ENCODE measurements at places on chromosomes 3 and 15.

DNA sequence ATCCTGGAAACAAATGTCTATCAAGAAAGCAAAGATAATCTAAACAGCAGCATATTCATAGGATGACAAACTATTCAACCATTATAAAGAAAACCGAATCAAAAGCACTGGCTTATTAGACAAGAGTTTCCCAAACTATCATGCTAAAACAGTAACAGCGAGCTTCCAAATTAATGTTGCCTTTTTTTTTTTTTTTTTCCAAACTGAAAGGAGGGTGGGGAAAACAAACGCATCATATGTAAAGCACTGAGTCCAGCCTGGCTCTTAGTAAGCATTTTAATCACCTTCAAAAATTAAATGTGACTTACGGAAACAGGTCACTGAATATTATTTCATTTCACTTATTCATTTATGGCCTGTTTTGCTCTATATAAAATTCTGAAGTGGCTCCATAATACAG, 2.3 kb downstream of the TJP1 start:
- DNase-seq: no peak

- DNase-seq: no peak
Measured at GRCh38 chr3:189908646-189909045, 212.1 kb downstream of the P3H2 start.

GRCh38 chr3:60263191-60263590, 988.1 kb downstream of the FHIT start:
- DNase-seq: no peak

DNA sequence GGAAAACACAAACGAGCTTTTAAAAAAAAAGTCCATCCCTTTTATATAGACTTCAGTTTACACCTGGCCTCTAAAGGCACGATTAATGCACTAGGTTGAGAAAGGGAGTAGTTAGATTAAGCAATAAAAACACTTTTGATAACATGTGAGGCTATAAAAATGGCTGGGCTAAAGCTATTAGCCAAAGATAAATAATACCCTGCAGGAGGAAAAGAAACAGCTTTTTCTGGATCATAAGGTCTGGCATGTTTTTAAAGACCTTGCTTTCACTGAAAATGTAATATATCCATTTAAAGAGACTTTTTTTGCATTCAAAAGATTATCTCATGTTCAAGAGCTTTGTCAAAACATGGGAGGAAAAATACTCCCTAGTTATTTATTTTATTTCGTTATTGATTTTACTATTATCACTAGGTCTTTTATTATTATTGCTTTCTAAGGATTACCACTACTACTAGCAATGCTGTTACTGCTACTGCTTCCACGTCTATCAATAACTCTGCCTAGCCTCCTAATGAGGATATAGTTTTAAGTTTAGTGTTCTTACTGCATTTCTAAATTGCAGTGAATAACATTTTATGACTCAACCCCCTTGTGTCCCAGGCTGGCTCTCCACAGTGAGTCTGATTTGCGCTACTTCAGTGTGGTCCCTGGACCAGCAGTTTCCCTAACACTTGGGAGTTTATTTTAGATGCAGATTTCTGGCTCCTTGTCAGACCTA, 93.4 kb downstream of the THRB start:
- no peak for DNase-seq

DNA sequence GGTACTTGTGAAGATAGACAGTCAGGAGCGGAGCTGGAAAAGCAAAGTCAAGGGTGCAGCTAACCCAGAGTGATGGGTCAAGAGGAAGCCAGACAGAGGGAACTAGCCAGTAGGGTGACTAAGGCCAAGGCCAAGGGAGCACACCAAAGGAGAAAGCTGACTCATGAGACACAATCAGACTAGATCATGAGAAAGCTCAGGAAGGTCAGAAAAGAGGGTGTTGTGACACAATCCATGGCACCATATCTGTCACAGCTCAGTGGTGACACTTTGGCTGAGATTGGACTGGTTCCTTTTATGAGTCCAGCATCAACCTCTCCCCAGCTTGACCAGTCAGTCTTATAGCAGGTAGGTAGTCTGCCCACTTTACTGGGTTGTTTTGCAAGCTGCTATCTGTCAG, 22.2 kb downstream of the P2RY1 start:
- no peak for DNase-seq

GRCh38 chr15:91611561-91612323, 241.8 kb upstream of the SLCO3A1 start:
- DNase-seq: no peak

DNA sequence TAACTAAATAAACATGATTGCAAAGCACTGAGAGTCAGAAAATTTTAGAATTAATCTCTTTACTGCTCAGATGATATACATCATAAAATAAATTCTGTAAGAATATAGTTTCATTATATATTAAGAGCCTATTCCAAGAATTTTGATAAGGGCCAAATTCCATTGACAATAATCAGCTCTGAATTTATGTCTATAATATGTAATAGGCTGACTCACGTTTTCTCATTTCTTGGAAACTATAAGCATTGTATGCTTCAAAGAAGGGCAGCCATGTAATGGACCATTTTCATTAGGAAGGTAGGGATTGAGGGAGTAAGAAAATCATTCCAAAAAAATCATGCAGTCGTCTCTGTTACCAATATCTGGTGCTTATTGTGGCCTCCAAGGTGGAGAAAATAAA, 315.9 kb downstream of the ZIC4 start:
- DNase-seq: no peak

DNA sequence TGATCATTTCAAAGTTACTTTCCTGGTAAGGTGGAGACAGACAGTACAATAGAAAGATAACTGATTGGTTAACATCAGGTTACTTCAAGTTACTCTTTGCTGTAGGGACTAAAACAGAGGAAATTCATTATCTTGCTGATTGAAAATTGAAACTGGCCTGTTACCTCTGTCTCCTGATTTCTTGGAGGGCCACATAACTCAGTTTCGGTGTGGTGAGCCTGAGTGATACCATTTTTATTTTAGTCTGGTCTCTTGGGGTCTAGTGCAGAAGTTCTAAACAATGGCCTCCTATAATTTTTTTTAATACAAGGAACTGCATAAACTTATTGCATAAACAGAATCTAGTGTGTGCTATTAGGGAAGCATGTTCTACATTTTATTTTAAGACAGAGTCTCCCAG, 1.2 kb upstream of the ICE2 start:
- DNase-seq: no peak

DNA sequence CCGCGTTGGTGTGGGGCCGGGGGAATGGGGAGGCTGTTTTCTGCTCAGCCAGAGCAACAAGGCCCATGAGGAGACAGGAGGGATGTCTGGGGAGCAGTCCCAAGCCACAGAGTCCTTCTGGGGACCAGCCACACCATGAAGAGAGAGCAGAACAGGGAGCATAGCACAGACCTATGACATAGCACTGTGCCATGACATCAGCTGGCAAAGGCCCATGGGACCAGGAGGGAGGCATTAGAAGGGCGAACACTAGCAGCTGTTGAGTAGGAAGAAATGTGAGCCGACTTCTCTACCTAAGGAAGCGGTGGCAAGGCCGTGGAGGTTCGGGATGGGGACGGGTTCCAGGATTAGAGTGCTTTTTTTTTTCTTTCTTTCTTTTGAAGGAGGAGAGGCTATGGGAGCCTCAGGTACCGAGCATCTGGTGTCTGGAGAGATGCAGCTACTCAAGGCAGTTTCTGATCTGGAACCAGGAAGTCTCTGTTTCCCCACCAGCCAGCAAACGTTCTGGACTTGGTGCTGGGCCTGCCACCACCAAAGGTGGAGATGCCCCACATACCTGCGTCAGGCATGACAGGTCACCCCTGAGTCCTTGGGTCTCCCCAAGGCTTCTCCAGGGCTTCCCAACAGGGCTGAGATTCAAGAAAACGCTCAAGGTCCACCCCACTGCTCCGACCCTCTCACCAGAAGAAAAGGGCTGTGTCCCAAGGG, 77.3 kb upstream of the CGNL1 start:
- no peak for DNase-seq

GRCh38 chr3:30747771-30748281, 141.4 kb downstream of the TGFBR2 start:
- DNase-seq: peak; percentile 4

DNA sequence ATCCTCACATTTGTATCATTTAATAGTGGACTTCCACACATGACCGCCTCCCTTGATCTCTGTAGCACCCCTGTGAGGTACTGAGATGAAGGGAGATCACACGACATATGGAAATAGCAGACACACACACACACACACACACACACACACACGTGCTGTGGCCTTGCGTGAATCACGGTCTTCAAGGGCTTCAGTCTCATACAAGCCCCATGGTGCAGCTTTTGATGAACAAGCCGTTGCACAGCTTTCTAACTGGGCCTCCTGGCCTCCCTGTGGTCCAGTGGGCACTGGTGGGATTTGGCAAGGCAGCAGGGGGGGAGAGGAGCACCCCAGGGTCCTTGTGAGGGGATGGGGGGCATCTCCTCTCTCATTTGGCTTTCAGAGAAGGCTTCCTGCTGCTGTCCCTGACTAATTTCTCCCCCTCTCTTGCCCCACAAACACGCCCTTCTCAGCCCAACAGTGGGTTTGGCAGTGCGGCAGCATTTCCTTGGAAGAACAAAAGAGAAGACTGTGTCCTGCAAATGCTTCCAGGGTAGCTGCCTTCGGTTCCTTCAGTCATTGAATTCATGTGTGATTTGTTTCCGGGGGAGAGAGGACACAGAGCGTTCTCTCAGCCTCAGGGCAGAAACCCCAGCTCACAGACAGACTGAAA, 98.7 kb downstream of the SMAD6 start:
- no peak for DNase-seq

- peak; percentile 5 for DNase-seq
Measured at GRCh38 chr3:10857235-10857634, 41.2 kb downstream of the SLC6A11 start.

DNA sequence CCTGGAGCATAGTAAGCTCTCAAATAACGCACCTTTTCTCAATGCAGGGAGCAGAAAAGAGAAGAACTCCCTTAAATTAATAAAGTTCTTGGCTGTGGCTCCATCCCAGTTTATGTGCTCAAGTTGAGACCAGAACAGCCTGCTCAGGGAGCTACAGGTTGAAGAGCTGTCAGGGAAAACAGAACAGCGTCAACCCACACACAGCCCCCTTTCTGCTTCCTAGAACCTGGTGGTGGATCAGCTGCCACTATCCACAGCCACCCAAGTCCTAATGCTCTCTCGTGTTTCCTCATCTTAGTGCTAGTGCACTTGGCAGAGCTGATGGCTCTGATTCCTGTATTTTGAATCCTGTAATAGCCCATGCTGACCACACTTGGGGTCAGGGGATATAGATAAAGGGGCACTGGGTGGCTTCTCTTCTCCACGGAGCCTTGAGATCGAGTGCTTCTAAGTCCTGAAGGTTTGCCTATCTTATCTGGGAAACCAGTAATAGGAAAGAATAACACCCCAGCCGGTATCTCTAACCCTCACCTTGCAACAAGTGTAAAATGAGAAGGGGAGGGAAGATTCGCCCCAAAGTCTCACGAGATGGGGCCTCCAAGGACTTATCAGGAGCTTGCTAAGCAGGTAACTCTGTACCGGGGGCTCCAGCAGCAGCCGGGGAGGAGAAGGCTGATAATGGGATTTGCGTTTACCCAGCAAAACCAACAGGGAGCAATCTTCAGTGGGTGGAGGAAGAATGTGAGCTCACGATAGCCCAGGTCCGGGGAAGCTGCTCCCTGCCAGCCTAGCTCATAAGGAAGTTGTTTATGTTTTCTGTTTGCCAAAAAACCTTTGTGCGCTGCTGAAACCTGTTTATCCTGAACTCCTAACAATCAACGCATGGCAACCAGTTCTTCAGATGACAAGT, 136.2 kb upstream of the ICE2 start:
- peak; percentile 59 for DNase-seq

DNA sequence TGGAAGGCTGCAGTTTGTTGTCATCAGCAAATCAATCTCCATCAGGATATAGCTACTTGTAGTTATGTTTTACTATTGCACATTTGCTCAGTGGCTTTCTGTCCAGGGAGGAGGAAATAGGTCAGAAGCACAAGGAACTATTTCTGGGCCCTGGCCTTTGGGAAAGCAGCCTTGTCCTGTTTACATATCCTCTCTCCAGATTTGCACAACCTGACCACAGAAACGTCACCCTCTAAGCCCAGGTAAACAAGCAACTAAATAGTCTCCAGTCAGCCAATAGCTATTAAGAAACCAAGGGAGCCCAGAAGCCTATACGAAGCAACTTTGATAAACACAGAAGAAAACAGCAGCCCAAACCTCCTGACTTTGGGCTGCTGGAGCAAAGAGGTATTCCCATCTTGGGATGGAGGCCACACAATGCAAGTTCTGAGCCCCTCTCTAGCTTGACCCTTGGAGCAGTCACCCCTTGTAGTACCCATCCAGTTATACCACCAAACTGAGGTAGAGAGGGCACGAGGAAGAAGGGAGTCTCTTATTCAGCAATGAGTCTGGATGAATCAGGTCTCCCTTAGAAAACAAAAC, 2.3 kb upstream of the FEM1B start:
- DNase-seq: no peak

- no peak for DNase-seq
Measured at GRCh38 chr3:39491014-39491413, 23.5 kb downstream of the MOBP start.

DNA sequence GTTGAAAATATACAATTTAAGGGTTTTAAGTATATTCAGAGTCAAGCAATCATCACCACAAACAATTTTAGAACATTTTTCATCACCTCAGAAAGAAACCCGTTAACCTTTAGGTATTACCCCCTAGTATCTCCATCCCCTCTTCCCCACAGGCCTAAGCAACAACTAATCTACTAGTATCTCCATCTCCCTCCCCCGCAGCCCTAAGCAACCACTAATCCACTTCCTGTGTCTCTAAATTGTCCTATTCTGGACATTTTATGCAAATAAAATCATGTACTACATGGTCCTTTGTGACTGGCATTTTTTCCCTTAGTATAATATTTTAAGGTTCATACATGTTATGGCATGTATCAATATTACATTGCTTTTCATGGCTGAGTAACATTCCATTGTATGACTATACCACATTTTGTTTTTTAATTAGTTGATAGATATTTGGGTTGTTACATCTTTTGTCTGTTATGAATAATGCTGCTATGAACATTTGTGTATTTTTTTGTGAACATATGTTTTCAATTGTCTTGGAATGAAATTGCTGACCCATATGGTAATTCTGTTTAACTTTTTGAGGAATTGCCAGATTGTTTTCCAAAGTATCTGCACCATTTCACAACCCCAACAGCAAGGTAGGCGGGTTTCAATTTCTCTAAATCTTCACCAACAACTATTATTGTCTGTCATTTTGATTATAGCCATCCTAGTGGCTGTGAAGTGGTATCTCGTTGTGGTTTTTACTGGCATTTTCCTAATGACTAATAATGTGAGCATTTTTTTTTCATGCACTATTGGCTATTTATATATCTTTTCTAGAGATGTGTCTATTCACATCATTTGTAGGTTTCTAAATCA, 215.6 kb upstream of the CD96 start:
- no peak for DNase-seq

DNA sequence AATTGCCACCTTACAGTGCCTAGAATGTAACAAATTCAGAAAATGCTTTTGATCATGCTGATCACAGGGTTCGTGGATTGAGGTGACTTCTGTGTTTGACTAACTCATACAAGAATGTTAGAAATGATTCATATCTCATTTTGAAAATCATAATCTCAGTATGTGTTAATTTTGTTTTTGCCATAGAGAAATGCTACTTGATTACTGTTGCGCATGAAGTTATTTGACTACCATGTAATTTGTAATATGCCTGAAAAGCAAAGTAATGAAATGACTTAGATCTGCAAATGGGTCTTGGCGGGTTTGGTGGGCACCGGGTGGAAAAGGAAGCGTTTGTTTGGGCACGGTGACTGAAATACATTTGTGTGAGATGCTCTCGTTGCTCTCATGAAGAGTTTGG, 173.6 kb upstream of the BHLHE40 start:
- no peak for DNase-seq

Data from NCI-H345 (cell line).